ENCODE measurements at places on chromosomes 7 and 10.

DNA sequence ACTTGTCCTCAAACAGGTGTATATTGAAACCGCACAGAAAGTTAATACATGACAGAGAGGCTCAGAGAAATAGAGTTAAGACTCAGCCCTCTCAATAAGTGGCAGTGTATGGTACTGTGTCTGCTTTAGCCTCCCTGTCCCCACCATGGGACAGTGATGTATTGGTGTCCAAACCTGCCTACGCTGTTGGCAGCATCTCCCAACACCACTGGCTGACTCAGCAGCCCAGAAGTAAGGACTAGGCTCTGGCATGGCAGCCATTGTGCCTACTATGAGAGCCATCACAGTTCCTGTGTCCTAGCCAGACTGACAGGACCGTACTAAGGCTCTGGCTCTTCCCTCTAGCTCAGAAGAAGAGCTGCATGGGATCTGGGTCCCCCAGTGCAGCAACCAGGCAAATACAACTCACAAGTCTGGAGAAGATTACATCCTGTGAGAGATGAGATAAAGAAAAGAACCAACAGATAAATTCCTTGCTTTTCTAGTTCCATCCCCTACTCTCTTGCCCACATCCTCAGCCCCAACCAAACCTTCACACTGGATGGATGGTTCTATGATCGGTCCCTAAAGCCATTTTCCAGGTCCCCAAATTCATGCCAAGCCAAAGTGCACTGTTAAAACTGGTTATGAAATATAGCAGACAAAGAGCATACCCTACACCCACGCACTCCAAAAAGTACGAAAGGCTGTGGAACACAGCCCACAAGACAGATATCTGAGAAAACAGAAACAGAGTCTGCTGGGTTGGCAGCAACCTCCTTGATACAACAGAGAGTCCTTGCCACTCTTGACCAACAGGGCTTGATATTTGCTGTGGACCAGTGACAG is 44.1 kb upstream of the DMTF1 start:
- DNase-seq, result no peak

DNA sequence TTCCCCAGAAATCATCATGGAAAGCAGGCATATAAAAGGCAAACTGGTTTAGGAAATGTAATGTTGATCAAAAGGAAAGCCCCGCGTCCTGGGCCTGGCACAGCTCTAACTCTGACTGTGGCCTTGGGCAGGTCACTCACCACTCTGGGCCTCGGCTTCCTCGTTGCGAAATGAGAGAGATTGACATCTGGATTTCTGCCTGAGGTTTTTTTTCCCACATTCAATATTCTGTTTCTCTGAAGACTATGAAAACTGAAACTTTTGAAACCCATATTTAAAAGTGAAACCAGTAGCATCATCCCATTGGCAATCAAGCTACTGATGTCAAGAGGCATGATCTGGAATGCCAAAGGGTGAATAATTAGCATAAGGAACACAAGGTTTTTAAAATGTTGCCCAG is 369.7 kb upstream of the NPVF start:
- no peak for DNase-seq

GRCh38 chr7:147411096-147411495 is 1179.5 kb upstream of the C7orf33 start:
- DNase-seq, result no peak

- DNase-seq, result no peak
Measured at GRCh38 chr7:96910486-96910885, 94.9 kb upstream of the DLX6 start.

- DNase-seq, result no peak
Measured at GRCh38 chr7:115368998-115369397, 447.1 kb downstream of the MDFIC start.

GRCh38 chr7:156895024-156895780 is 2.2 kb upstream of the LMBR1 start:
- DNase-seq, result no peak

DNA sequence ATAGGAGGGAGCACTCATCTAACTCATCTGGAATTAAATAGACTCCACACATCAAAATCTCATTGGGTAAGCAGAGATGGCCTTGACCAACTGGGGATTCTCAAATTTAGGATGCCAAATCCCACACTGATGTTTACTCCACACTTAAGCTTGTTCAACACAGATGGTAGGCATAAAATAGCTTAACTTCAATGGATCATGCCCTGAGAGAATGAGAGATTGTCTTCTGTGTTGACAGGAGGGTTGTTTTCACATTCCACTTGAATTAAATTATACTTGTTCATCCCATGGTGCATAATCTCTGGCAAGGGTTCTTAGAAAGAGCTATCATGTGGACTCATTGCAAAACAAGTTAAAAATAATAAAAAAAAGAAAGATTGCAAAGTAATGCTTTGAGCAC is 391.4 kb downstream of the PLXDC2 start:
- no peak for DNase-seq

DNA sequence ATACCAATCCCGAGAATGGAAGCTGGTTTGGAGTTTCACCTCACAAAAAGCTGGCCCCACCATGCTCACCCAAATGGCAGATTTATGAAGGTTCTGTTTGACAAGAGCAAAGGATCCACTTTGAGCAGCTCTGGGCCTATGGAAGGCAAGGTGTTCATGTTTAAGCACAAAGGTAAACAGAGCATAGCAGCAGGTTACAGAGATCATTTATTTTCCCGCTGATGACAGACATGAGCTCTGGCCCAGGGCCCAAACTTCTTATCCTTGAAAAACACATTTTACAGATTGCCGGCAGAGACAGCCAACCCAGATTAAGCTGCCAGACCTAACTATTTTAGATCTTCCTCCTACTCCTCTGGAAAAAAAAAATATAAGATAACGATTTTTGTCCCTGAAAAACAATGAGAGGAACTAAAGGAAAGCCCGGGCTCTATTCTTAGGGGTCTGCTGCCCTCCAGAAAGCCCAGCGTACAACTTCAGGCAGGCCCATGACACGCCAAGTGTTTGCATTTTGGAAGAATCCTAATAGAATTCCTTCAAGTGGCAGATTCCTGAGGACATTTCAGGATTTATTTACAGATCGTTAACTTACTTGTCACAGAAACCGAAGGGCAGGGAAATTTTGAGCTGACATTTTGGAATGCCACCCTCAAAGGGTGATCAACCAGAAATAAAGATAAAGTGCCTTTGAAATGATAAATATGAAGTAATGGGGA is 40.0 kb downstream of the SYPL1 start:
- no peak for DNase-seq

DNA sequence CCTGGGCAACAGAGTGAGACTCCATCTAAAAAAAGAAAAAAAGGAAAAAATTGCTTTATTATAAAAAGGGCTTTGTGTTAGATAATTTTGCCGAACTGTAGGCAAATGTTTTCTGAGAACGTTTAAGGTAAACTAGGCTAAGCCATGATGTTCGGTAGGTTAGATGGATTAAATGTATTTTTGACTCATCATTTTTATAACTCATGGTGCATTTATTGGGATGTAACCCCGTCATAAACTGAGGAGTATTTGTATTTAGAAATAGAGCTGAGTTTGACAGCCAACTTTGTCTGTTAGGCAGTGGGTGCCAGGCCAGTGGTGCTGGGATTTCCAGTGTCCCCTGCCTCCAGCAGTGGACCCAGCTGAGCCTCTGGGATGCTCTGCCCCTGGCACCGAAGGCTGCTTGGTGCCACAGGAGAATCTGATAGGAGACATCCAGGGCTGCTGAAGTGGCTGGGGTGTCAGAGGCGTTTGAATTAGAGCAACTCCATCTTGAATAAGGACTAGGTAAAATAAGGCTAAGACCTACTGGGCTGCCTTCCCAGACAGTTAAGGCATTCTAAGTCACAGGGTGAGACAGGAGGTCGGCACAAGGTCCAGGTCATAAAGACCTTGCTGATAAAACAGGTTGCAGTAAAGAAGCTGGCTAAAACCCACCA is 114.9 kb upstream of the EEPD1 start:
- no peak for DNase-seq

GRCh38 chr7:17530244-17530643 is 231.8 kb downstream of the AHR start:
- DNase-seq, result no peak

GRCh38 chr10:100186253-100187212 is 704 bp upstream of the ERLIN1 start:
- DNase-seq, result no peak
